WTC11 (cell line): ENCODE measurements at places on chromosomes 7 and 10.

- DNase-seq, result no peak
These were observed 12.9 kb downstream of the PRLHR start for GRCh38 chr10:118582511-118582910.

- DNase-seq, result no peak
These were observed 121.5 kb downstream of the TPST1 start for GRCh38 chr7:66326501-66327215.

GRCh38 chr7:128120976-128121490 lies 89.8 kb upstream of the LRRC4 start:
- DNase-seq, result no peak

DNA sequence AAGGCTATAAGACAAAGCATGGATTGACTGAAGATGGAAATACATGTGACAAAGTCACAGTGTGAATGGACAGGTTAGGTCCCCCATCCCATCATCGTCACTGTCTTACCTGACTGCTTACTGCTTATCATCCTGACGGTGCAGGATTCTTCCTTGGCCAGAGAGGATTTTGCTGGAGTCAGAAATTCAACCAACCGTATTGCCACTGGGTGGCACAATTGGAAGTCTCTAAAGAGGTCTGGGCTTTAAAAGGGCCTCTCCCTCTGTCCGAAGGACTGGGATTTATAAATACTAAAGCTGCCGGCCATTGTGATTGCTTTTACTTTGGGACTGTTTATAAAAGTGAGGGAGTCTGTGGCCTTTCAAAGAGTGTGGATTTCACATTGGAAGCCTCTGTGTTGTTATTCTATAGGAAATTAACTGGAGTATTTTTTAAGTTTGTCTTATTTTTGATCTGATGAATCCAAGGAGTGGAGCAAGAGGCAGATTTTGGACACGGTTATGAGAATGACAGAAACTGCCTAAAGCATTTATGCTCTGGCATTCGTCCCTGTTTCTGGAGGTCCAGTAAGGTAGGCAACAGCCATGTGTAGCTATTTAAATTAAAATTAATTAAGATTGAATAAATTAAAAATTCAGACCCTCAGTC lies 113.3 kb upstream of the CREB5 start:
- peak; percentile 63 for DNase-seq

- peak; percentile 57 for DNase-seq
These were observed 26.2 kb upstream of the RASGEF1A start for GRCh38 chr10:43292755-43293676.

DNA sequence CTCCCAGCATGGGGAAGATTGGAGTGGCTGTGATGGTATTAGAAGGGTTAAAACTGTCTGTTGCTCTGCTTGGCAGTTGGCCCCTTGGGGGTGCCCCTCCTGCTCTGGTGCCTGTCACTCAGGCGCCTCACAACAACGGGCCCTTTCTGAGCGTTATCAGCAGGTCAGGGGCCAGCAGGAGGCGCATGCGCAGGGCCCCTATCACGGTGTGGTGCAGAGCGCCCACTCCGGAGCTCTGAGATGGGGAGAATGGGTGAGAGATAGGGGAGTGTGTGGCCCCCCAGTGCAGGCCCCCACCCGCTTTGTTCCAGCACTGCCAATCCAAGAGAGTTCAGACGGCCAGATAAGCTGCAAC lies 24.8 kb downstream of the GBX1 start:
- no peak for DNase-seq

DNA sequence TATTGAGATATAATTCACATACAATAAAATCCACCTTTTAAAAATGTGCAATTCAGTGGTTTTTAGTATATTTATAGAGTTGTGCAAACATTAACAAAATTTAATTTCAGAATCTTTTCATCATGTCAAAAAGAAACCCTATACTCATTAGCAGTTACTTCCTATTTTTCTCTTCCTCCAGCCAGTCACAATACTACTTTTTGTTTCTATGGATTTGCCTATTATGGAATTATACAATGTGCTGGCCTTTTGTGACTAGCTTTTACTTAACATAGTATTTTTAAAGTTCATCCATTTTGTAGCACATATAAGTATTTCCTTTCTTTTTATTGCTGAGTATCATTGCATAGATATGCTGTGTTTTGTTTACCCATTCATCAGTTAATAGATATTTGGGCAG lies 199.9 kb upstream of the IMMP2L start:
- no peak for DNase-seq

- DNase-seq, result no peak
These were observed 191.7 kb upstream of the FERD3L start for GRCh38 chr7:19336836-19337383.

- DNase-seq, result peak; percentile 56
These were observed 27.4 kb downstream of the PILRA start for GRCh38 chr7:100400656-100401055.

- DNase-seq, result no peak
These were observed 102.9 kb downstream of the FAM204A start for GRCh38 chr10:118239236-118239630.

DNA sequence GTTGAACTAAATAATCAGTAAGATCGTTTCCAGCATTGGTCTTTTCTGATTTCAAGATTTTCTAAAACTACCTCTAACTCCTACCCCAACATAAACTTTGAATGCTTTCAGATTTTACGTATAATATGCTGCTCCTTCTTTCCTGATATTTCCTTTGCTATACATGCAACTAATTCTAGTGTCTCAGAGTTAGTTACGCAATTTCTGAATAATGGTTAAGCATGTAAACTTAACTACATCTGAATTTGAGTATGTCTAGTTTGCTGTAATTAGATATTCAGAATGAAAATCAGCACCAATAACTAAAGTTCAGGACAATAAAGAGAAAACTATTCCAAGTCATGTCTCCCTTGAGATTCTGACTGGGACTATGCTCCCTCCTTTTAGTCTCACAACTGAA lies 71.0 kb downstream of the SEMA3C start:
- DNase-seq, result no peak

DNA sequence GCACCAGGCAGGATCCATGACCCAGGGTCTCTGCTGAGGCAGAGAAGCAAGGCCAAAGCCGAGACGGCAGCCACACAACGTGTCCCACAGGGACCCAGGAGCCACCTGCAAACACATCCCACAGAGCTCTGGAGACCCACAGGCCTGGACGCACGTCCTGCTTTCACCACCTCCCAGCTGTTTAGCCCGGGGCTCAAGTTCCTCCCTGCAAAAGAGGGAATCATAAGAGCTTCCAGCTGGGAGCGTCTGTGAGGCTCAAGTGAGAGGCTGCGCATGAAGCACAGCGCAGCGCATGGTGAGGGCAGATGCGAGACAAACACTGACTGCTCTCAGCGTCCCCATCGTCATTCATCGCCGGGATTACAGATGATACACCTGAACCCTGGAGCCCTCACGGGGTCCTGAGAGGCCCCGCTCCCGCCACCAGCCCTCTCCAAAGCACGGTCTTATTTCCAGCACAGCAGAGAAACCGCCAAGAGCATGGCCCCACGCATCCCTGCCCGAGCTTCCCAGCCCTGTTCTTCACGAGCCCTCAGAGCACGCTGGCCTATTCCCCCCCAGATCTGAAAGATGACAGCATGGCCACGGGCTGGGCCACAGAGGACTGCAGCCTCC lies 88.7 kb downstream of the MAD1L1 start:
- no peak for DNase-seq

DNA sequence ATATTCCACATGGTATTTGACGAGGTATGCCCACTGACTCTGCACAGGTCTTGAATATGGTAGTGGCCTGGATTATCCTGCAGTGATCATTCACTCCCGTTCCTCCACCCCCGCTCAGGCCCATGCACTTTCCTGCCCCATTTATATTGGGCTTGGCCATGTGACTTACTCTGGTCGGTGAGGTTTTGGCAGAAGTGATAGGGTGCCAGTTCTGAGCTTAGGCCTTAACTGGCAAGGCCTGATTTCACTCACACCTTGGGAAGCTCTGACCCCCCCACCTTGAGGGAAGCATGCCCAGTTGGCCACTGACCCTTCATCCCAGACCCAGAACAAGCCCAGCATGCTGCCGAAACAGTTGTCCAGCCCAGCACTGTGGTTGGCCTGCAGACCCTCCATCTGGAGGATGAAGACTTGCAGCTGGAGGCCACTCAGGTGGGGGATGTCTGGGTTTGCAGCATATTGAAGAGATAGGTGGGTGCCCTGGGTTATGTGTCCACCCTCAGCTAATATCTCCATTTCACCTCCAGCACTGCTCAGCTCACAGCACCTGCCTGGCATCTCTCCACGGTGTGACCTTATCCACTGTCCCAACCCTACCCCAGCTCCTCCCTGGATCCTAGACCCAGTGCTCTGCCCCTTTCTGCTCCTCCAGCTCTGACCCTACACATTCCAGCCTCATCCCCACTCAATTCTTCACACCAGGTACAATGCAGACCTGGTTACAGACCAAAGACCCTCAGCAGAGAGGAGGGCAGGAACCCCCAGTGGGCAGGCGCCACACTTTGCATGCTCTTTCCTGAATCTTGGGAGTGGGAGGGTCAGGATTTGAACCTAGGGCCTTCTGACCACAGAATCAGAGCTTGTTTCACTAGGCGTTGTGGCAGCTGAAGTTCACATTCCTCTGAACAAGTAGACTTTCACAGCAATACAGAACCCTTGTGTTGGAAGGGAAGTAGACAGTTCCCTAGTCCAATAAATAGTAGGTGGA lies 138.1 kb upstream of the CHST15 start:
- DNase-seq, result no peak

GRCh38 chr10:95675403-95676116 lies 18.2 kb downstream of the TCTN3 start:
- DNase-seq, result no peak

DNA sequence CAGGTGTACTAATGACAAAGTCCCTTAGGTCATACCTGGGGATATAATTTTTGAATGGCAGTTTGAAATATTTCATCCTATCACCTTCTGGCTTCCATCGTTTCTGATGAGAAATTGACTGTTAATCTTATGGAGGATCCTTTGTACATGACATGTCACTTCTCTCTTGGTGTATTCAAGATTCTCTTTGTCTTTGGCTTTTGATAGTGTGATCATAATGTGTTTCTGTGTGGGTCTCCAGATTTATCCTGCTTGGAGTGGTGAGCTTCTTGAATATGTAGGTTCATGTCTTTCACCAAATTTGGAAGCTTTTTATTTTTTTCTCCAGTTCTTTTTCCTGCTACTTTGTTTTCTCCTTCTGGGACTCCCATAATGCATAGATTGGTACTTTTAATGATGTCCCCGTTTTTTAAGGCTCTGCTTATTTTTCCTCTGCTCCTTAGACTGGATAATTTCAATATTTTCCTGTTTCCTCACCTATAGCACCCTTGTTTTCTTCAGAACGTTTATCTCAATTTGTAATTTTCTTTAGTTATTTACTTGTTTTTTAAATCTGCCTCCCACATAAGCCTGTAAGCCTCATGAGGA lies 4.4 kb downstream of the RBM33 start:
- DNase-seq, result no peak

GRCh38 chr10:90199093-90199492 lies 497.7 kb downstream of the KIF20B start:
- DNase-seq, result no peak

- DNase-seq, result no peak
These were observed 718 bp upstream of the UMAD1 start for GRCh38 chr7:7639847-7640220.

DNA sequence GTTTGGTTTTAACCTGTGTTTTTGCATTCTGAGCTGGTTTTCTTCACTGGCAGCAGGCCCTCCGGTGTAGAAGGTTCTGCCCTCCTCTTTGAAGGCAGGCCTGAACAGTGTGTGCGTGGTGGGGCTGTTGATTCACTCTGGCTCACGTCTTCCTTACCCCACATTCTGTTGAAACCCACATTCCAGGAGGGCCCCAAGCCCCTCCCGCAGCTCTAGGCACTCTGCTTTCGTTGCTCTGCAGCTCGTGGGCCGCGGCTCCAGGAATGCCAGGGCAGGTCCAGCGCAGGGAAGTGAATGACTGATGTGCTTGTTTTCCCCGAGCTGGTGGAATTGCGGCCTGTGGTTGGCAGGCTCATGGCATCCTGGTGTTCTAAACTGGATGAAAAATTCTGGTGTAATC lies 49.0 kb downstream of the HTRA1 start:
- DNase-seq, result no peak

DNA sequence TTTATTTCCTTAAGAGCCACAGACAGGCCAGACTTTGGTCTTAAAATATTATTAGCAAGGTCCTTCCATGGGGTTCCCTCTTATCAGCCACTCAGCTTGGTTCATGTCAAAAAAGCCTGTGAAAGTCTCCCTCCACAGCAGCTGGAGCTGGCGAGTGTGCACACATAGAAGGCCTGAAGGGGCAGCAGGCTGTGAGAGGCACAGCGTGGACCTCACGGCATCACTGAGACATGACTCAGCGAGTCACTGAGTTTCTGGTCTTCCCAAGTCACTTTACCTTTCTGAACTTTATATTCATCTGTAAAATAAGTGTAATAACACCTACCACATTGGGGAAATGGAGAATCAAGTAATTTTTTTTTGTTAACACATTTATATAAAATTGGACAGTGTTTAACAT lies 8.7 kb downstream of the TAF3 start:
- no peak for DNase-seq

GRCh38 chr7:55144333-55145317 lies 125.8 kb downstream of the EGFR start:
- peak; percentile 69 for DNase-seq

GRCh38 chr7:45684910-45685618 lies 110.9 kb downstream of the ADCY1 start:
- DNase-seq, result peak; percentile 2
